ENCODE measurements at places on chromosomes 2 and 18. TPM values are rescaled to one million over a fixed set of nuclear protein-coding genes. Genes with fewer than 3 reads are reported as not detected.

DNA sequence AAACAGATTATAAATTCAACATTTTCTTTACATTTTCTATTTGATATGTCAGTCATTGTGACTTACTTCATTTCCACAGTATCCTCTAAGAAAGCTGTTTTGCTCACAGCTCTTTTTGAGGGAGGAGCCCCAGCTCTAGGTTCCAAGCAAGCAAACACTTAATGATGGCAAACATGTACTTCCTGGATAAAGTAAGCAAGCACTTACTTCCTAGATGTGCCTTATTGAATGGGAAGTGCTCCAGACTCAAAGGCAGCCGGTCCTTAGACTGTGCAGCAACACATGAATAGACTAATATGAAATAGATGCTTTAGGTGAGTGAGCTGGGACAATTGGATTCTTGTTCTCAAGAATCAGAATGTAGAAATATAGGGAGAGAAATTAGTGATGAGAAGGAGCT lies 2149.8 kb upstream of the PIK3C3 start:
- no peak overlapping the region for H3K4me3 ChIP-seq
- H3K4me1 ChIP-seq, result no peaks in the 10 kb centered on the region
- no peak overlapping the region for H3K27ac ChIP-seq

DNA sequence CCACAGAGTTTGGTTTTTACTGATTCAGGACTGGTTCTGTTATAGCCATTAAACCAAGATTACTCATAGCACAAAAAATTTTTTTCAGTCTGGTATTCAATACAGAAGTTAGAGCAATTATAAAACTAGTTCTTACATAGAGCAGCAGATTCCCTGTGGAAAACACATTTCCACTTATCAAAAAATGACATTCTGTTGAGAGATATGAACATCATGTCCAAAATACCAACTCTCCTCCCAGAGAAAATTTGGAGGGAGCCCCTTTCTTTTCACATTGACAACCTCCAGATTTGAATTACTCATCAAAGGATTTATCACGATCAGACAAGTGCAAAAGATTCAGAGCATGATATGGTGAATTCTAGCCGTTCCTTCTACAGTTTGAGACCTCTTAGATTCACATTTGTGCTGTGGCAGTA lies 126.8 kb upstream of the SERPINE2 start:
- DNase-seq, result no peak
- peaks cover 2% of the 10 kb centered on the region for H3K4me1 ChIP-seq
- H3K27ac ChIP-seq, result no peak overlapping the region
- H3K36me3 ChIP-seq, result no peaks in the 10 kb centered on the region
- no peaks in the 10 kb centered on the region for H3K27me3 ChIP-seq
- no peak overlapping the region for H3K4me3 ChIP-seq

Gene UGT1A10
- not detected for total RNA-seq

- H3K36me3 ChIP-seq, result peaks cover 23% of the 10 kb centered on the region
- H3K27me3 ChIP-seq, result no peaks in the 10 kb centered on the region
These were observed 30.6 kb upstream of the CEP68 start for GRCh38 chr2:65025453-65026123.

Gene ESPNL
- total RNA-seq, result not detected

GRCh38 chr2:239411549-239412319 lies 10.9 kb upstream of the HDAC4 start:
- H3K4me1 ChIP-seq, result no peaks in the 10 kb centered on the region
- H3K4me3 ChIP-seq, result no peak overlapping the region
- H3K27me3 ChIP-seq, result no peaks in the 10 kb centered on the region
- DNase-seq, result no peak
- H3K36me3 ChIP-seq, result no peaks in the 10 kb centered on the region
- no peak overlapping the region for H3K27ac ChIP-seq

GRCh38 chr2:47152803-47153202 lies 2.3 kb downstream of the STPG4 start:
- H3K27me3 ChIP-seq, result no peaks in the 10 kb centered on the region
- no peak for DNase-seq
- H3K36me3 ChIP-seq, result peaks cover 38% of the 10 kb centered on the region
- H3K4me1 ChIP-seq, result no peaks in the 10 kb centered on the region
- H3K4me3 ChIP-seq, result no peak overlapping the region
- no peak overlapping the region for H3K27ac ChIP-seq

GRCh38 chr18:73235491-73235890 lies 367.7 kb upstream of the NETO1 start:
- H3K27ac ChIP-seq, result no peak overlapping the region
- H3K4me3 ChIP-seq, result no peak overlapping the region
- no peaks in the 10 kb centered on the region for H3K27me3 ChIP-seq
- DNase-seq, result no peak
- H3K4me1 ChIP-seq, result no peaks in the 10 kb centered on the region
- H3K36me3 ChIP-seq, result no peaks in the 10 kb centered on the region

Gene AMER3
- total RNA-seq, result not detected

Gene MOCOS
- total RNA-seq, result 0.21 TPM

Gene TXNDC2
- total RNA-seq, result not detected

GRCh38 chr2:234849678-234850077 lies 102.1 kb upstream of the SH3BP4 start:
- no peak for DNase-seq
- no peaks in the 10 kb centered on the region for H3K36me3 ChIP-seq
- H3K27ac ChIP-seq, result no peak overlapping the region
- H3K4me3 ChIP-seq, result no peak overlapping the region

DNA sequence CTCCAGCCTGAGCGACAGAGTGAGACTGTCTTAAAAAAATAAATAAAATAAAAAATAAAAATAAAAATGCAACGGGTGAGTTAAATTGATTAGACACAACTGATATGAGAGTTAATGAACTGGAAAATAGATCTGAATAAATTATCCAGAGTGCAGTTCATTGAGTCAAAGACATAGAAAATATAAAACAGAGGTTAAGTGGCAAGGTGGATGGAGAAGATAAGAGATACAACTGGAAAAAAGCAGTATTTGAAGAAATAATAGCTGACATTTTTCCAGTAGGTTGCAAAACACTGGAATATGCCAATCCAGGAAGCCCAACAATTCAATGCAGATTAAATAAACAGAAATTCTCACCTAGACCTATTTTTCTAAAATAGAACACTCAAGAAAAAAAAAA lies 10.7 kb downstream of the CGREF1 start:
- H3K4me3 ChIP-seq, result no peak overlapping the region
- no peaks in the 10 kb centered on the region for H3K4me1 ChIP-seq
- H3K27ac ChIP-seq, result no peak overlapping the region
- no peaks in the 10 kb centered on the region for H3K36me3 ChIP-seq
- no peaks in the 10 kb centered on the region for H3K27me3 ChIP-seq

Gene DARS1
- 11.6 TPM for total RNA-seq

DNA sequence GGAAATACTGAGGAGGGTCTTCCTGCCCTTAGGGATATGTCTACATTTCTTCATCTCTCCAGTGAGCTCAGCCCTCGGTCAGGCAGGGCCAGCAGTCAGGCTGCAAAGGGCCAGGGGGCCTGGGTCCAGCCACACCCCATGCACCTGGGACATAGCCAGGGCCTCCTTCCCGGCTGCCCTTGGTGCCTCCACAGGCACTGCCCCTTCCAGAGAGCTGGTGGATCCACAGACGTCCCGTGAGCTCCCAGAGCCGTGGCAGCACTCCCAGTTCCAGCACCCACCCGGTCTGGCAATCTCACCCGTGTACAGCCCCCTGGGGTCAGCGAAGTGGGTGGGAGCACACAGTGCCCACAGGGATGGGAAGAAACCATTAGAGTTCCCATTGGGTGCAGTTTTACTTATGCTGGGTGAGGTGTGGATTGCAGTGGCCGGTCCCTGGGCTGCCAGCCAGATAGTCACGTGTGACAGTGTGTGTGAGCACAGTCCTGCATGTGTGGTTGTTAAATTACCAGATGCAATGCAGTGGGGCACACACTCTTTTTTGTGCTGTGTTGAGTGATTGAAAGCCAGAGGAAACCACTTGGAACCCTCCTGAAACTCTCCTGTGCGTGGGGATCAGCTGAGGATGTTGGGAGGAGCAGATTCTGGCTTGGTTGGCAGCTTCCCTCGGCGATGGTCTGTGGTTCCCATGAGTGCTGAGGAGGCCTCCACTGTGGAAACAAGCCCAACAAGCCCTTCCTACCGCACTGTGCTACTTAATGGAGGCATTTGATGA lies 131.0 kb downstream of the SNTG2 start:
- H3K27ac ChIP-seq, result no peak overlapping the region
- H3K4me3 ChIP-seq, result no peak overlapping the region
- H3K27me3 ChIP-seq, result no peaks in the 10 kb centered on the region
- H3K4me1 ChIP-seq, result no peaks in the 10 kb centered on the region
- H3K36me3 ChIP-seq, result no peaks in the 10 kb centered on the region

GRCh38 chr2:180604077-180604476 lies 376.3 kb upstream of the UBE2E3 start:
- H3K27me3 ChIP-seq, result no peaks in the 10 kb centered on the region
- DNase-seq, result no peak
- H3K36me3 ChIP-seq, result no peaks in the 10 kb centered on the region
- H3K27ac ChIP-seq, result no peak overlapping the region
- H3K4me1 ChIP-seq, result no peaks in the 10 kb centered on the region

Gene HAAO
- total RNA-seq, result 7.2 TPM

DNA sequence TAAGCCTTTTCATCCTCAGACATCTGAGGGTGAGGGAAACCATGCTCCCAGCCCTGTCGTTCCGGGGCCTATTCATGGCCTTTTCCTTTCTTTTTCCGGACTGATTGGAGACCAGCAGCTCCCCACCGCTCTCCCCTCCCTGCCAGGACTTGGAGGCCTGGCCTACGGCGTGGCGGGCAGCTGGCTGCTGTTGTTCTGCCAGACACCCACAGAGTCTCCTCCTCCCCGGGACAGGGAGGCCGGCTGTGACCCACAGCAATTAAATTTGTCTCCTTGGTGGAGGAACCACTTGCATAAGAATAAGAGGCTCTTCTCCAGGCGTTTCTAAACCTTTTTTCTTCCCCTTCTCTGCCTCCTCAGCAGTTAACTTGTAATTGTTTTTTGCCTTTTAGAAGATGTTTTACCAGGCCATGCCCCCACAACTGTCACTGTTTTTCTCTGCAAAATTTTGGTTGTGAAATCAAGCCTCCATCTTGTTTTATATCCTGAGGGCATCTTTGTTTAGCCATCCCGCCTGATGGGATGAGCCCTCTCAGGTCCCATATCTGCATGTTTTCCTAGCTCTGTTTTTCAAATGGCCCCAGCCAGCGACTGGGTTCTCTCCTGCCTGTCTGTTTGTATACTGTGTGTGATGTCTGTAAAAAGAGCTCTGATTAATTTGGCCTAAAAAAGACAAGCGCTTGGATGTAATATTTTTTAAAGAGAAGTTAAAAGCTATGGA lies 1060.0 kb upstream of the DDX18 start:
- no peak for DNase-seq
- no peaks in the 10 kb centered on the region for H3K4me1 ChIP-seq
- no peak overlapping the region for H3K4me3 ChIP-seq
- no peak overlapping the region for H3K27ac ChIP-seq
- no peaks in the 10 kb centered on the region for H3K36me3 ChIP-seq

Gene ACTR1B
- 125 TPM for total RNA-seq

- no peaks in the 10 kb centered on the region for H3K27me3 ChIP-seq
- peaks cover 14% of the 10 kb centered on the region for H3K36me3 ChIP-seq
- DNase-seq, result no peak
- H3K4me3 ChIP-seq, result no peak overlapping the region
- no peaks in the 10 kb centered on the region for H3K4me1 ChIP-seq
These were observed 8.3 kb downstream of the SLC4A5 start for GRCh38 chr2:74334931-74335333.

DNA sequence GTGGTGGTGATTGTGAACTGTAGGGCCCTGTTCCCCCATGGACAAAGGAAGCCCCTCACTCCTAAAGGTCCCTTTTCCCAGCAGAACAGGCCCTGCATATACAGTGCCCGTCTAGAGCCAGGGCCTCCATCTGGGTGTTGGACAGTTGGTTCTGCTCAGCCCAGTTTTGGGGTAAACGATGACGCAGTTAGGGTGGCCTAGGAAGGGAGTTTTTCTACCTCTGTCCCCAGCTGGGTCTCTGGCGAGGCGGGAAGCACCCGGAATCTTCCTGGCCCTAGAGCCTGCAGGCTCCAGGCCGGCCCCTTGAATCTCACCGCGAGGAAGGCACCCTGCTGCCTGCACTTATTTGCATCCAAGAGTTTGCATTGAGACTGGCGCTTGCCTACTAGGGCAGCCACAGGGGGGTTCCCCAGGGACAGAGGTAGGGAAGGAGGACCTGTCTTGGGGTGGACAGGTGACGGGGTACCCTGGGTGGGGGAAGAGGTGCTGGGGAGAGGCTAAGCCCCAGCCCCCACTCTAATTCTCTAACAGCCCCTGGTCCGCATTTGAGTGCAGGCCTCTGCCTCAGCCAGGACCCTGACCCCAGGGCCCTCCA lies 529 bp upstream of the MTA3 start:
- H3K4me3 ChIP-seq, result peak overlapping the region; percentile 79
- DNase-seq, result no peak
- H3K4me1 ChIP-seq, result peaks cover 5% of the 10 kb centered on the region
- no peaks in the 10 kb centered on the region for H3K27me3 ChIP-seq
- H3K27ac ChIP-seq, result peak overlapping the region; percentile 81

DNA sequence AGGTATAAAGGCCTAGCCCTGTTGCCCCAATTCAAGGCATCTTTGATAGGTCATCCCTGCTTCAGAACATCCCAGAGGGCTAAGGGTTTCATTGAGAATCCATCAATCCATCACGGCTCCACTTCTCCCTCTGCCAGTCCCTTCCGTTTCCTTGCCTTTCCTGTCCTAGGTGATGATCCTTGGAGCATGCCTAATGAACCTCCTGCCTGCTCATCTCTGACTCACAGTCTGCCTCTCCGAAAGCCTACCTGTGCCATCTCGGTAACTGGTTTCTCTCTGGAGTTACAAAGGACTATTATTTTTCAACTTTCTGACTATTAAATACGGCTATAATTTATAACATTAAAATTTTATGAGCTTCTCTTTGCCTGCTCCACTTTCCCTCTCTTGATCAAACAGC lies 36.7 kb upstream of the OSBPL6 start:
- no peaks in the 10 kb centered on the region for H3K4me1 ChIP-seq
- no peak overlapping the region for H3K4me3 ChIP-seq
- no peak for DNase-seq

GRCh38 chr2:61469424-61470121 lies 1.3 kb downstream of the USP34 start:
- H3K4me1 ChIP-seq, result no peaks in the 10 kb centered on the region
- peak overlapping the region; percentile 98 for H3K27ac ChIP-seq
- H3K27me3 ChIP-seq, result no peaks in the 10 kb centered on the region
- peak overlapping the region; percentile 89 for H3K4me3 ChIP-seq
- no peak for DNase-seq

GRCh38 chr2:43515248-43515647 lies 80.6 kb downstream of the THADA start:
- H3K4me3 ChIP-seq, result no peak overlapping the region
- no peak for DNase-seq
- no peaks in the 10 kb centered on the region for H3K36me3 ChIP-seq
- H3K27me3 ChIP-seq, result no peaks in the 10 kb centered on the region

GRCh38 chr2:71153585-71154224 lies 23.3 kb downstream of the MPHOSPH10 start:
- H3K27ac ChIP-seq, result no peak overlapping the region
- no peak overlapping the region for H3K4me3 ChIP-seq
- peaks cover 15% of the 10 kb centered on the region for H3K36me3 ChIP-seq
- DNase-seq, result no peak

Measured in ascending aorta (tissue), 2 donors.